ENCODE measurements at places on chromosomes 4 and X. TPM values are rescaled to one million over a fixed set of nuclear protein-coding genes. Genes with fewer than 3 reads are reported as not detected.

The ART3 gene
- 1.1 TPM for total RNA-seq

The IL2RG gene
- total RNA-seq, result 1.2 TPM

The TMEM47 gene
- 54.1 TPM for total RNA-seq

The AVPR2 gene
- 0.53 TPM for total RNA-seq

The IQCM gene
- total RNA-seq, result not detected

The SPACA5 gene
- total RNA-seq, result not detected

The MTCP1 gene
- total RNA-seq, result 11.7 TPM

The LDOC1 gene
- total RNA-seq, result 6.4 TPM

The ZNF827 gene
- total RNA-seq, result 20.2 TPM

GRCh38 chrX:118143578-118143977, 27.0 kb upstream of the KLHL13 start:
- no peak for DNase-seq

DNA sequence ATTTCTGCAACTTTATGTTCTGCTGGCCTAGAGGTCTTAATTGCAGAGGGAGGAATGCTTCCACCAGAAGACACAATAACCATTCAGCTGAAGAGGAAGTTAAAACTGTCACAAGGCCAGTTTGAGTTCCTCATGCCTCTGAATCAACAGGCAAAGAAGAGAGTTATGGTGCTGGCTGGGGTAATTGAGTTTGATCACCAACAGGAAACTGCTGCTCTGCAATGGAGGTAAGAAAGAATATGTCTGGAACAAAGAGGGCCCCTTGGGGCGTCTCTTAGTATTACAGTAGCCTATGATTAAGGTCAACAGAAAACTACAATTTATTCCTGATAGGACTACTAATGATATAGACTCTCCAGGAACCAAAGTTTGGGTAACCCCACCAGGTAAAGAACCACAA, 744.0 kb downstream of the FSTL5 start:
- no peak for DNase-seq

DNA sequence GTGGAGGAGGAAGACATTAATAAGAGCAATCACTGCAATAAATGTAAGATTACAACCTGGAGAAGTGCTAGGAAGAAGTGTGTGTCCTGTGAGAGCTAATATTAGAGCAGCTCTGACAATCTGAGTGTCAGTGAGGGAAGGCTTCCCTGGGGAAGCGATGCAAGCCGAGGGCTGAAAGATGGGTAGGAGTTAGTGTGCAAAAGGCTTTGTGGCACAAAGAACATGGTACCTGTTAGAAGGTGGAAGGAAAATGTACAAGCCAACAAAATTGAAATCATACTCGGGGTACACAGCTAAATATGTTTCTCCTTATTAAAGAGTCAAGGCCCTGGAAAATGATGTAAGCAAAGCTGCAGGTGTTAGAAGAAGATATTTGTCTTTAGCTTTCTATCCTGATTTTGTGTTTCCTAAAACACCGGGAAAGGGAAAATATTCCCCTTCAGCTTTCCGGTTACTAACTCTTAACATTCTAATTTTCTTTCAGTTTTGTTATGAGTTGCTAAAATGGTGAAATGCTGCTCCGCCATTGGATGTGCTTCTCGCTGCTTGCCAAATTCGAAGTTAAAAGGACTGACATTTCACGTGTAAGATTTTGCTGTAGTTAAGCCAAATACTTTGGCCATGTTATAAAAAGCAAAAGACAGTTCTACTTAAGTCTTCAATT, 808 bp downstream of the THAP6 start:
- DNase-seq, result no peak

- DNase-seq, result no peak
Observed at GRCh38 chrX:149825424-149825823, 43.7 kb downstream of the MAGEA9 start.

DNA sequence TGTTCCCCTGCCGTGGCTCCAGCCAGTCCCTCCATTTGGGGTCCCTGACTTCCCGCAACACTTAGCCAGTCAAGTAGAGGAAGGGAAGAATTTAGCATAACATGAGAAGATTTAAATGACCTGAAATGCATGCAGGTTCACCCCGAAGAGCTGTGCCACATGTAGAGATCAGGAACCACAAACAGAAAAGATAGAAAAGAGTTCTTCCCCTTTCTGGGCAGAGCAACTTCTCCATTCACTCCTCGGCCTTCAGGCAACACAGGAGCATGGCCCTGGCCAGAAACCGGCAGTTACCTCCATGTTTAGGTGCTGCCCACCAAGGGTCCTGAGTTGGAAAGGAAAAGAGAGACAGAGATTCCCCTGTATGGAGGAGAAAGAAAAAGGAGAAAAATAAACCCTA, 5.2 kb downstream of the NLRP2B start:
- DNase-seq, result no peak

DNA sequence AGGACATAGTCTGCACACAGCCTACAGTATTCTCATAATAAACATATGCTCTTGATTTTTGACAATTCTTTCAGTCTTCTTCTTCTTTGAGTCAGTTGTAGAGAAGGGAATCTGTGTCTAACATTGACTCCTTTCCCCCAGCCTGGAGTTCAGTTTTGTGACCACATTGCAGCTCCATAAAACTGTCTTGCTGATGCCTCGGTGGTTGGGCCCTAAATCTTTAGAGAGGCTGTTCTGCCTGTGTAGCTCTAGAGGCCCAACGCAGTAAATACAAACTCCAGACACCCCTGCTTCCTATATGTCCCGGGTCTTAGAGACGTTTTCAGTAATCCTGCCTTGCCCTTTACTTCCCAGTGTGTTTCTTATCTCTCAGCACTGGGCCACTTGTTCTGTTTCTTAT, 639.5 kb upstream of the AADAT start:
- no peak for DNase-seq

GRCh38 chrX:148609515-148610327, 109.3 kb downstream of the AFF2 start:
- DNase-seq, result no peak

GRCh38 chr4:102094481-102094880, 250.8 kb downstream of the SLC39A8 start:
- no peak for DNase-seq

GRCh38 chr4:1345903-1346780, 866 bp upstream of the UVSSA start:
- peak; percentile 43 for DNase-seq

- no peak for DNase-seq
Observed at GRCh38 chr4:15784959-15785634, 7.0 kb downstream of the CD38 start.

DNA sequence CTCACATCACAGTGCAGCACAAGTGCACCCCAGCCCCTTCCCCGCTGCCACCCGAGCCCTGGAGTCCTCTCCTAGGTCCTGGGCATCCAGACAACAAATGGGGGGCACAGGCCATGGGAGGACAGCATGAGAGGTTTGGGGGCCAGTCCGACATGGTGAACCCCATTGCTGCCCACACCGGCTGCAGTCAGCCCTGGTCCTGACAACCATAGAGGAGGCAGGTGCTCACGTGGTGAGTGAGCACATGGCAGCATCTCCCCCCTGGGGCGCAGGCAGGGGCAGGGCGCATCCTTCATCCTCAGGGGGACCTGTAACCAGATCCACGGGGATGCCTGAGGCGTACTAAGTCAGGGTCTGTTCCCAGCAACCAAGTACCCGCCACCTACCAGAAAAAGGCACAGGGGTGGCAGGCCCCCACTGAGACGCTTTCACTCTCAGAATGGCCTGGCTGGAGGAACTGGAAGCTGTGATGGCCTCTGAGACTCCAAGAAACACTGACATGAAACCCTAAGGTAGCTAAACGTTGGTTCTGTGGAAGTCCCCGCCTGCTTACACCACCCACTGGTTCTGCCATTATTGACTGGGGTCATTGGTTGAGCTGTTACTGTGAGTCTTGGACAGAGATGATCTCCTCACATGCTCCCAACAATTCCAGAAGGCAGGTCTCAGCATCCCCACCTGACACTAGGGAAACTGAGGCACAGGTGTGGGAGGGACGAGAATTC, 6.5 kb downstream of the ZFYVE28 start:
- no peak for DNase-seq

- no peak for DNase-seq
Observed at GRCh38 chrX:145910017-145910416, 92.4 kb downstream of the SLITRK2 start.

DNA sequence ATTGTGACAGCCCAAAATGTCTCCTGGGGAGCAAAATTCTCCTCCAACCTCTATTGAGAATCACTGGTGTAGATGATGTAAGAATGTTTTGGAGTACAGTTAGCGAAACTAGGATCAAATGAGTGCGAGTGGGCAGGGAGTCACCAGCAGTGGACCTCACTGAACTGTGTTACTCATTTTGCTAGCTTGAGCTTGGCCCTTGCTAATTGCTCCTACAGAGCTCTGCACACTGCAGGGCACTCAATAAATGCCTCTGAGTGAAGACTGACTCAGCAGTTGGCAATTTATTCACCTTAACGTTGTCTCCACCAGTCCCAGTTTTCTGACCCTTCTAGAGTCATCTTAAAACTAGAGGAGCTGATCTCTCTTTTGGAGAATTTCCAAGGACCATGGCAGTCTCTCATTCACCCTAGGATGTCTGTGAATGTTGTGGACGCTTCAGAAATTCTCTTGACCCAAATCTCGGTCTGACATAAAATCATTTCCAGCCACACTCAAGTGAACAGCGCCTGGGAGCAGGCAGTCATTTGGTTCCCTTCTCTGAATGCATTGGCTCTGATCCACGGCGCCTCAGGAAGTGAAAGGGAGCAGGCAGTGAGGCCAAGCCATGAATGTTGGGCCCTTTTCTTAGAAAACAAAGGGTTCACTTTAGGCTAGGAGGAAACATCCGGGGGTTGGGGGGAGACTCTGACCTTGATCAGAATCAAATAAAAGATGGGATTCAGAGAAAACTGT, 148.1 kb downstream of the NWD2 start:
- DNase-seq, result no peak

DNA sequence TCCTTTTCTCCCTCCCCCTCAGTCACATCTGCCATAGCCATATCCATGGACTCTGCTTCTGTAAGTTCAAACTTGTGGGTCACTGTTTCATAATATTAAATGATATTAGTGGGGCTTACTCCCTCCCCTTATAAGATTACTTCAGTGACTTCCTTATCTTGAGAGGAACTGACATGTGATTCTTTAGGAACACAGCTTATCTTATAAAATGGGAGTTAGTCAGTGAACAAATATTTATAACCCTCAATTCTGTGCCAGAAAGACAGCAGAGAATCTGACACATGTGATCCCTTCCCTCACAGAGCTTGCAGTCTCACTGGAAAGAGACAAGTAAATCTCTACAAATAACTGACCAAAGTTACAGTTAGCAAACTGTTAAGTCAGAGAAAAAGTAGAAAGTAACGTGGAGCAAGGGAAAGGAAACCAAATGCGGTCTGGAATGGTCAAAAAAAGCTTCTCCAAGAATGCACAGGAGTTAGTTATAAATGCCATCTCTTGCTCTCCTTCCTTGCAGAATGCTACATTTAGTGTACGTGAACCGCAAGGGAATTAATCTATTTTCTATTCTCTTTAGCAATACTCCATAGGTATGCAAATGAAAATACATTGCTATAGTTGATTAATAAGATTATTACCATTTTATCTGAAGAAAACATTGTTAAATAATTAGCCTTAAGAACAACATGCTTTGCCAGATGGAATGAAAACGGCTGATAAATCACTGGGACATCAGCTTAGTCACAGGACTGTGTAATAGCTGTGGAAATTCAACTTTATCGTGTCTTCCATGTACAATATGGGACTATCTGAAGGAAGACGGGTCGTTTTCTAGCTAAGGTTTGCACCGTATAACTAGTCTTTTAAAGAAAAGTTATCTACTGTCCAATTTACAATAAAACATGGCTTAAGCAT, 29.0 kb downstream of the SGMS2 start:
- DNase-seq, result no peak

- no peak for DNase-seq
Observed at GRCh38 chrX:8341814-8342590, 122.6 kb upstream of the VCX3B start.

All from urinary bladder (tissue), 4 donors.